NCI-H187 treated with DMSO at 0.1 percent for 48 hours (cell line): ENCODE measurements at places on chromosomes 12 and 14.

DNA sequence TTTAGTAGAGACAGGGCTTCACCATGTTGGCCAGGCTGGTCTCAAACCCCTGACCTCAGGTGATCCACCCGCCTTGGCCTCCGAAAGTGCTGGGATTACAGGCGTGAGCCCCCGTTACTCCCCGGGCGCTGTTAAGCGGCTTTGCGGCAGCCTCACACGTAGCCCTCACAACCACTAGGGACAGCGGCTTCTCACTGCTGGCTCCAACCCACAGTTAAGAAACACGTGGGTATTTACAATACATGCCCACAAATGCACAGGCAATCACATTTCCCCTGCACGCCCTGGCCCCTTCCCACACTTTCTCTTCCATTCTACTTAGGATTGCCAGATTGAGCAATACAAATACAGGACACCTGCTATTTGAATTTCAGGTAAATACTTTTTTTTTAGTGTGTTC is 37.0 kb upstream of the EIF5 start:
- no peak for DNase-seq

DNA sequence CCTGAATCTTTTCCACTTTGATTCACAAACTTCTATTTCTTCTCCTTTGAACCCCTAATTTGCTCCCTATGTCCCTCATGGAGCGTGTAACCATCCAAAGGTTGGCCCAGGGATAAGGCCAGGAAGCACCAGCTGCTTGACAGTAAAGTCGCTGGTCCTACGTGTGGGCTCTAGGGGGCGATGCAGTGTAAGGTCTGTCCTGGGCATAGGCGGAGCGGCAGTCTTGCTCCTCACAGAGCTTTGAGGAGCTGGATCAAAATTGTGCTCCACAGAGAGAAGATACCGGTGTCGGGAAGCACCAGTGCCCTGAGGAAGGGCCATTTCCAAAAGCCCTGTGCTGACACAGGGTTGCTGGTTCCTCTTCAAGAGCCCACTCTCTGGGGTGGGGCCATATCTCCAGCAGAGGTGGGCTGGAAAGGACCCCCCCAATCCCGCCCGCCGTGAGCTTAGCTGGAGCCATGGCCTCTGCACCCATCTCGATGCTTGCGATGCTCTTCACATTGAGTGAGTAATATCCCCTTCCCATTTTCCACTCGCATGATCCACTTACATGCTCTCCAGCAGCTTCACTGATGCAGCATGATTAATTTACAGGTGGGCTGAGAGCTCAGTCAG is 49.9 kb upstream of the OR4E1 start:
- DNase-seq = no peak

GRCh38 chr12:41908206-41908605 is 236.5 kb downstream of the GXYLT1 start:
- DNase-seq = no peak

GRCh38 chr14:72523424-72524294 is 370.2 kb downstream of the DPF3 start:
- no peak for DNase-seq

- no peak for DNase-seq
These were observed 25.9 kb upstream of the HIGD1C start for GRCh38 chr12:50926415-50926814.

DNA sequence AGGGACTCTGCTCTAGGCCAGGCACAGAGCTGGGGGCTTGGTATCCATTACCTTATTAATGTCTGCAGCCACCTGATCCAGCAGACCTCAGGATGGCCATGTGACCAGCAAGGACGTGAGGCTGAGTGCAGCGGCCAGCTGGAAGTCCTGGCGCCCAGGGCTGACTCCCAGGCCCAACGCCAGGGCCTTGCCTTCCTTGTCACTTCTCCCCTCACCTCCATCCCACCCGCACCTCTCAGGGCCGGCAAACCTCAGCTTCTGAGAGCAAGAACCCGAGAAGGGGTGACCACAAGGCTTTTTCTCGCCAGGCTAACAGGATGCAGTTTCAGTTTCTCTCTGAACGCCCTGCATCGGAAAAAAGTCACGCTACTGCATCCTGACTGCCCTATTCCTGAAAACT is 15.4 kb downstream of the RAB35 start:
- DNase-seq = no peak

DNA sequence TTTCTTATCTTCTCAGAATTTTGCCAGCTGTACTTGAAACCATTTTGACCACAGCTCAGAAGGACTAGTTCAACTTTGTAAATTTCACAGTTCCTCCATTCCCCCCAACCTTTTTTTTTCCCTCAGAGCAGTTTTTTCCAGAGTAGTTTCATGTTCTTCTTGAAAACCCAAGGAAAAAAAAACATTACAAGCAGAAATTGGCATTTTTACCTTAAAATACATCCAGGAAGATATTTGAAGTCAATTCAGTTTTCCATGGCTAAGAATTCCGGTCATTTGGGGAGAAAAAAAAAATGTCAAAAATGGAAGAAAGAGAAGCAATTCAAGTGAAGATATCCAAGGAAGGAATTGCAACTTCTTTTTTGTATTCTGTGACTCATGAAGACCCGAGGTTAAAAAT is 39.5 kb downstream of the SYNE2 start:
- no peak for DNase-seq

- no peak for DNase-seq
These were observed 28.9 kb upstream of the TMX1 start for GRCh38 chr14:51211149-51211548.

DNA sequence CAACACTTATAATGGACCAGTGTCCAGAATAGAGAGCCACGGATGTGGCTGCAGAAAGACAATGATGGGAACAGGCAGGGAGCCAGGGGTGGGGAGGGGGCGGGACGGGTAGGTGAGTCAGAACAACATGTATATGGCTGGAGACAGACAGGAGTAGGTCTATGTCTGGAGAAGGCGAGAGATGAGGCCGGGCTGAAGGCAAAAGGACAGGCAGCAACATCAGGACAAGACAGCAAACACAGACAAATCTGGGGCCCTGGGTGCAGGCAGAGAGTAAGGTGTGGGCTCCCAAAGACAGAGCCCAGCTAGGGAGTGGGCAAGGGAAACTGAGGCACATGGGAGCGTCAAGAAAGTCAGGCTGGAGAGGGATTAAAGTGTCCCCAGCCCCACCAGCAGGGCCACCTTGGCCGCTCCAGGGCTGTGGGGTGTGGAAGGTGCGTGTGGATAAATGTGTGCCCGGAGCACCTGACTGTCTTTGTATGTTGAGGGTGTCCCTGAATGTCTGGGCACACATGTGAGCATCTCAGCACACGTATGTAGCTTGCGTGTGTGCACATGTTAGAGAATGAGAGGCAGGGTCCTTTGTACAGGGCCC is 44.1 kb downstream of the FAM222A start:
- DNase-seq = no peak

GRCh38 chr12:6274231-6275221 is 36.0 kb upstream of the PLEKHG6 start:
- no peak for DNase-seq

DNA sequence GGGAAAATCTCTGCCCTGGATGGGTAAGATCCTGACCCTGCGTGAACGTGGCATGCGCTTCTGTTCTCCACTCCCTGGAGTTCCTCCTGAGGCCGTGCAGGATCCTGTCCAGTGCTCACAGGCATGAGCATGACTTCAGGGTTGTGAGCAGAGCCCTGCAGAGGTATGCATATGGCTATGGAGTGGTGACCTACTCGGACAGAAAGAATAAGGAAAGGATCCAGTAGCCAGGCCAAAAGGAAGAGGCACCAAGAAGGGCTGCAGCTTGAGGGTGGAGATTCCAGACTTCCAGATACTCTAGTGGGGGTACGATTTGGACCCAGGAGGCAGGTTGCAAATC is 20.8 kb upstream of the CD27 start:
- no peak for DNase-seq

GRCh38 chr12:43880547-43880946 is 44.7 kb downstream of the TMEM117 start:
- no peak for DNase-seq

GRCh38 chr12:108890208-108890607 is 10.3 kb downstream of the DAO start:
- no peak for DNase-seq

DNA sequence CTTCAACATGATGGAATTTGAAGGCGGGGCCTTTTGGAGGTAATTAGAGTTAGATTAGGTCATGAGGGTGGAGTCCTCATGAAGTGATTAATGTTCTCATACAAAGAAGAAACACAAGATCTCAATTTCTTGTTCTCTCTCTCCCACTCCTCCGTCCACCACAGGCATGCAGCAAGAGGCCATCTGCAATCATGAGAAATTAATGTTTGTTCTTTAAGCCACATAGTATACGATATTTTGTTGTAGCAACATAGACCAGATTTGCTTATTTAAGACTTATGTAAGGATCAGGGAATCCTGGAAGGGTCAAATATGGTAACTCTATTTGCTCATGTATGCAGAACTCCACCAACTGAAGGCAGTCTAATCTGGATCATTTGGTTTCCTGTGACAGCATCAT is 429.0 kb downstream of the LRIG3 start:
- no peak for DNase-seq

- no peak for DNase-seq
These were observed 57.0 kb upstream of the NPFF start for GRCh38 chr12:53564278-53564677.

GRCh38 chr12:11836282-11837151 is 187.0 kb downstream of the ETV6 start:
- DNase-seq = no peak

GRCh38 chr14:68682166-68683103 is 110.4 kb downstream of the ZFP36L1 start:
- DNase-seq = no peak

- DNase-seq = no peak
These were observed 3.8 kb upstream of the HIF1A start for GRCh38 chr14:61691495-61691894.

- DNase-seq = no peak
These were observed 26.1 kb upstream of the ETV6 start for GRCh38 chr12:11623382-11623781.

GRCh38 chr12:91781114-91781513 is 364.5 kb downstream of the BTG1 start:
- no peak for DNase-seq

GRCh38 chr12:78871566-78871965 is 7.0 kb downstream of the SYT1 start:
- DNase-seq = no peak

DNA sequence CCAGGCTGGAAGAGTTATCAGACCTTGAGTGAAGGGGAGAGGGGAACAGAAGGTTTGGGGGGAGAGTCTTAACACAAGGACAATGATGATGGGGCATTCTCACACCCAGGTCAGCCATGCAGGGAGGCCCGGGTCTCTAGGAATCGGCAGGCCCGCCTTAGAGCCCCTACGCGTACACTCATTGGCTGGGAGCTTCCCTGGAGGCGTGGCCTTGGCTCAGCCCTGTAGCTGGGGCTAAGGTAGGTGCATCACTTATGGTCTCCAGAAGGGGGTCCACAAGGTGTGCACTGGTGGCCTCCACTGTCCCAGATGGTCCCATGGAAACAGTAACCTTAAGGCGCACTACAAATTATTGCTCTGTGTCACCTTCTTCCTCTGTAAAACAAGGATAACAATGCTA is 660.1 kb downstream of the MED13L start:
- no peak for DNase-seq

GRCh38 chr14:55911776-55912175 is 206.4 kb upstream of the PELI2 start:
- DNase-seq = no peak

DNA sequence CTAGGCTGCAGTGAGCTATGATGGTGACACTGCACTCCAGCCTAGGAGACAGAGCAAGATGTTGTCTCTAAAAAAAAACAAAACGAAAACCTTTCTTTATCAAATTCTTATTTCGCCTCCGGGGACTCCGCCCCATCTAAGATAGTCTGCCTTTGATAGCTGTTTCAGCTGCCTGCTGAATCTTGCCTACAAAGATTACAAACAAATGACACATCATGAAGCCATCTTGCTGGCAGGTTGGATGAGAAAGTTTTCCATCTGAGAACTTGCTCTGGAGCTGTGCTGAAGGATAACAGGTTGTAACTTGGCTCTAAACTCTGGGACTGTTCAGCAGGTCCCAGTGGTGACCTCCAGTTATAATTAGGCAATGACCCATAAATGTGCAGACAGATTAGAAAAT is 41.8 kb upstream of the AEBP2 start:
- no peak for DNase-seq

DNA sequence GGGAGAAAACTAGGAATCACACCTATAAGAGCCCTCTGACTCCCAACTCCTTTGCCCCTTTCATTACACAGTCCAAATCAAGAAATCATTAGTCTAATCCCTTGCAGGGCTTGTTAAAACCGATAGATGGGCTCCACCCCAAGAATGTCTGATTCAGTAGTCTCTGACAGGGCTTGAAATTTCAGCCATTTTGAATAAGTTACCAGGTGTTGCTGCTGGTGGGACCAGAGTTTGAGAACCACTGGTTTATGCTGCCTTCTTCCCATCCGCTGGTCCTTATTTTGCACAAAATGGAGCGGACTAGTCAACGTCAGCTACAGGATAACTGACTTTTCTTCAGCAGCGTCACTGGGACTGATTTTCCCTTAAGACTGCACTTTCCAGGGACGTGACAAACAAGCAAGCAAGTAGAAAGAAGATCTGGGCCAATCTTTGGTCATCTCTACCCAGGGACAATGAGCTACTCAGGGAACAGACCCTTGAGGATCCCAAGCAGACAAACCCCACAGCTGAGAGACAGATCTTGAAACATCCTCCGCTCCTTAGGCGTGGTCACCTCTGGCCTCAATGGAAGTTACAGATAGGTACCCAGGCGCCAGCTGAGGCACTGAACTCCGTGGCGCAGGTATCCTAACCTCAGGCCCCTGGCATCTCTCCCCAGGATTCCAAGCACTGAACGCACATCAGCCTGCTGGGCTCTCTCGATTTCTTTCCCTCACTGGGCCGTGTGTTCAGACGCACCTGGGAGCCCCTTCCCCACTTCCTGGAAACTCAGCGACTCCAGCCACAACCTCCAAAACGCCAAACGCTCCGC is 900 bp downstream of the KCTD10 start:
- no peak for DNase-seq

- DNase-seq = no peak
These were observed 774.9 kb upstream of the NOVA1 start for GRCh38 chr14:27372771-27373170.

DNA sequence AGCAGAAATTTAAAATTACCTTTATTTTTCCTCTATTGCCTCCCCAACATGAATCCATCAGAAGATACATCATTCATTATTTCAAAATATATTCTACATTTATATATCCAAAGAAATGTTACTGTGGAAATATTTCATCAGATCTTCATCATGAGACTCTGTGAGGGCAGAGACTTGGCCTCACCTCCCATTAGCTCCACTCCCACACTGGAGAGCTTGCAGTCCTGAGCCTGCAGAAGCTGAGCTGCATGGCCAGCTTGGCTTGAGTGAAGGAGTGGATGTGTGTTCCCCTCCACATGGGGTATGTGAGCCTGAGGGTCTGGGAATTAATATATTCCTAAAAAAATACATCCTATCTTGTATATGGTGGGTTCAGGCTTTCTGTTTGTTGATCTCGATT is 961.9 kb downstream of the TMEM121 start:
- DNase-seq = no peak

GRCh38 chr14:64191756-64192155 is 102.4 kb downstream of the ESR2 start:
- no peak for DNase-seq

- DNase-seq = no peak
These were observed 57.5 kb upstream of the C14orf180 start for GRCh38 chr14:104521816-104522745.
